Nasal cavity respiratory epithelium epithelial cell of viscerocranial mucosa (primary cell): ENCODE measurements at places on chromosomes 7 and 10. TPM values are rescaled to one million over a fixed set of nuclear protein-coding genes. Genes with fewer than 3 reads are reported as not detected.

Gene PARD3
- 88.2 and 133 TPM in 2 replicates for total RNA-seq

Gene PHKG1
- total RNA-seq, result 0.50 and 0.68 TPM in 2 replicates

Gene TMEM213
- total RNA-seq, result not detected in 2 replicates

Gene CFAP43
- total RNA-seq, result under 0.01 and 0.36 TPM in 2 replicates

Gene MEOX2
- not detected in 2 replicates for total RNA-seq
